ENCODE measurements at places on chromosomes 5 and 9.

GRCh38 chr9:2125906-2126305 lies 110.8 kb downstream of the SMARCA2 start:
- DNase-seq = no peak

DNA sequence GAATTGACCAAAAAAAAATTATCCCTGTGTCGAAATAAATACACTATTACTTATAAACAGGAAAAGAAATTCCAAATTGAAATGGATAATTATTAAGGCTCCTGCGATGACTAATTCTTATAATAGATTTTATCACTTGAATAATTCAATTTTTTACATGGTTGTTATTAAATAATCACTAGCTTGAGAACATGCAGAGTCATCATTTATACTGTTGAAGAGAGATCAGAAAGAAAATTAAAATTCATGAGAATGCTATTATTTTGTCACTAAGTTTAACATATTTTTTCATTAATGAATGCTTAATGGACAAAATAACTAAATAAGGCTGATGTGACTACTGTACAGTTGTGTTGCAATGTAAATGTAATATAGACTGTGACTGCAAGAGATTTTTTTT lies 1011.3 kb upstream of the C9orf72 start:
- DNase-seq = no peak

GRCh38 chr5:149041242-149041641 lies 21.6 kb downstream of the SH3TC2 start:
- DNase-seq = no peak

- DNase-seq = no peak
Measured at GRCh38 chr5:121726991-121727390, 124.7 kb upstream of the FTMT start.

DNA sequence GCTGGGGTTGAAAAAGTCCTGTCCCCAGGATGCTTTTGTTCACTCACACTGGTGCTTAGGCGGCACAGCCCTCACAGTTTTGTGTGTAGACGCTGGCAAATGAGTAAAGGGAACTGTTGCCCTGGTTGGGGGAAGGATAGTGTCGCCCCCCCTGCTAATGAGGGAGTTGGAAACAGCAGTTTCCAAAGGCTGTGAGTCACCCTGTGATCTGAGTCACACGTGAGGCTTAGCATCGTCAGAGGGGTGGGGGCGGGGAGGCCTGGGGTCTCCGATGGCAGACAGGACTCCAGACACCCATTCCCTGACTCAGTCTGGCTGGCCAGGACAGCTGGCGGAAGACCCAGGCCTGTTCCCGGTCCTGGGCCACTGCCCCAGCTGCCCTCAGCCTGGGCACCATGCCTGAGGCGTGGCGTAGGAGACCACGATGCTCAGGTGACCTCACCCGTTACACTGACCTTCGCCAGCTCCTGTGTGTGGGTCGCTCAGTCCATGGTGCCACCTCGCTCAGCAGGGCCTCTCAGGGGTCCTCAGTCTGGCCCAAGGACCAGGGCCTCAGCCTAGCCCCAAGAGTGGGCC lies 2.9 kb downstream of the DNAJB5 start:
- no peak for DNase-seq

DNA sequence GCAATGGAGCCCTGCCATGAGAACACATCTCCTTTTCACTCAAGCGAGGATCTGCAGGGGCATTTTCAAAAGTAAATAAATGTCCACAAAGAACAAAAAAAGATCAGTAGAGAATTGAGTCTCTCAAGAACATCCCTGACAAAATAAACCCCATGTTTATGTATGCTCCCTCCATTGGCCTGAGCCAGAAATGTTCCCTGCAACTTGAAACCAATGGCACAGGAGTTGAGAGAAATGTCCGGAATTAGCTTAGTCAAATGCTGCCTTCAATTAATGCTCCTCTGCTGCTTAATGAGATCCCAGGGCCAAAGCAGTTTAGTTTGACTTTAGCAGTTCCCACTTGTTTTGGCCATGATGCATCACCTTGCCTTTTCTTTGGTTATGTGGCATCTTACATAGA lies 238.3 kb downstream of the EBF1 start:
- DNase-seq = no peak

- DNase-seq = no peak
Measured at GRCh38 chr9:121237916-121238315, 30.0 kb upstream of the GSN start.

DNA sequence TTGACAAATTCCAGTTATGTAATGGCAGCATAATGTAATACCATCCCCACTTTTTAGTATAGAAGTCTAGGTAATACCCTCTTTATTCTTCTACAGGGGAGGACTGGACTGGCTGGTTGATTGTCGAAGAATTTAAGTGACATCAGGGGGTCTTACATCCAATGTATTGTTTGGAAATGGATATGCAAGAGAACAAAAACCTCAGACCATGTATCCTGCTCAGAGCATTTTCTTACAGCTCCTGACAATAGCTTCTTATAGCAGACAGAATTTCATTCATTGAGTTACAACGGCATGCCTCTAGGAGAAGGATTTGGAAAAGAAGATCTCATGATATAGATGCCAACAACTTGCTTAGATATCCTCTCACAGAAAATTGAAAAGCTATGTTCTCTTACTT lies 2032.3 kb downstream of the EFNA5 start:
- DNase-seq = no peak

GRCh38 chr9:14526504-14526903 lies 166.7 kb downstream of the ZDHHC21 start:
- no peak for DNase-seq

- no peak for DNase-seq
Measured at GRCh38 chr5:21823076-21823574, 1030.0 kb downstream of the CDH12 start.

All from right forelimb (tissue), 1 donor.